ENCODE measurements at places on chromosomes 2 and 18.

DNA sequence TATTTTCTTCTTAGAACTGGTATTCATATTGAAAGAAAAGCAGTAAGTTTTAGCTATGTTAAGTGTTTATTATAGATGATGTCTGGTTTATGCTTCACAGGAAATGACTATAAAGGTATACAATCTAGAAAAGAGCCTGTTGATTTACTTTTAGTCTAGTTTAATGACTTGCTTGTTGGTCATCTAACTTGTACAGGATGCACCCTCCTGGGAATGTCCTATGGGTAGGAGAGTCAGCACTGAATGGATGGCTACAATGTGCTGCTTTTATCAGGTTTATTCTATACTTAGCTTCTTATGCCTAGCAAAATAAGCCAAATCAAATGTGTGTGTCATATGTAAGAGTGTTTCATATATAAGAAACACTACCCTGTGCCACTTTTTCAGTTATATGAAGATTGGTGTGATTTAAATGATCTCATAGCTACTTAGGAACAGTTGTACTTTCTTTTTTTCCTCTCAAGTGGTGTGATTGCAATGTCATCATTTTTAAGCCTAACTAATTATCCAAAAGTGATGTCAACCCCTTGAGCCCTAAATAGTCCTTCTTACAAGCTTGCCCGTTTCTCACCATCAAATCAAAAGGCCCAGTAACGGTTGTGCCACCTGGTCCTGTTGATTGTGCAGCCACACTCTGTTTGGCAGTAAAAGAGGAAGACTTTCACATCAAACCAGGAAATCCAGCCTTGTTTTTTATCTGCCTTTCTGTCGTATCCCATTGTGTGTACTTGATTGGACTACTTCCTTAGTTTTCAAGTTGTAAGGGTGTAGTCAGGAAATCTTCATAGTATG, 176.0 kb downstream of the DIS3L2 start:
- DNase-seq, result peak; percentile 30

- no peak for DNase-seq
Measured at GRCh38 chr18:51107598-51108305, 77.7 kb downstream of the SMAD4 start.

- no peak for DNase-seq
Measured at GRCh38 chr2:70084973-70085710, 2.1 kb upstream of the PCBP1 start.

GRCh38 chr18:26745288-26746181, 120.0 kb downstream of the AQP4 start:
- no peak for DNase-seq

- DNase-seq, result no peak
Measured at GRCh38 chr2:112713926-112714325, 6.9 kb upstream of the NT5DC4 start.

GRCh38 chr2:234730066-234730640, 221.7 kb upstream of the SH3BP4 start:
- no peak for DNase-seq

- DNase-seq, result peak; percentile 4
Measured at GRCh38 chr2:29317077-29317517, 201.9 kb downstream of the CLIP4 start.

GRCh38 chr2:241015439-241015838, 17.0 kb downstream of the SNED1 start:
- no peak for DNase-seq

GRCh38 chr2:173955867-173956266, 9.3 kb downstream of the SP3 start:
- no peak for DNase-seq

DNA sequence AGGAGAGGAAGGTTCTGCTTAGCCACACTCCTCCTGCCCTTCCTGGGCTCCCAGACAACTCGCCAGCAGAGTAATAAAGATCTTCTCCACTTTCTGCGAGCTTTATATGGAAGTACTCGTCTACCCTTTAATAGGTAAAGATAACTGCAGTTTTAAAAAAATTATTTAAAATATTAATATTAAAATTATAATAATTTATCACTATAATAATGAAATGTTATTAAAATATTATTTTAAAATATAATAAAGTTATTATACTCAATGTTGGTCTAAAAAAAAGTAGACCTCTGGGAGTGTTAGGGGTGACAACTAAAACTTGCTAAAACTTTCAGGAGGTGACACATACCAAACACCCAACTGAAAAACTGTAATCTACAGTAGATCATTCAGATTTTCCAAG, 81.5 kb downstream of the RBM43 start:
- DNase-seq, result no peak

All from KBM-7 (cell line).